ENCODE measurements at places on chromosomes 6 and 20. TPM values are rescaled to one million over a fixed set of nuclear protein-coding genes. Genes with fewer than 3 reads are reported as not detected.

- no peak for DNase-seq
Observed at GRCh38 chr6:106076139-106076538, 10.0 kb upstream of the PRDM1 start.

DNA sequence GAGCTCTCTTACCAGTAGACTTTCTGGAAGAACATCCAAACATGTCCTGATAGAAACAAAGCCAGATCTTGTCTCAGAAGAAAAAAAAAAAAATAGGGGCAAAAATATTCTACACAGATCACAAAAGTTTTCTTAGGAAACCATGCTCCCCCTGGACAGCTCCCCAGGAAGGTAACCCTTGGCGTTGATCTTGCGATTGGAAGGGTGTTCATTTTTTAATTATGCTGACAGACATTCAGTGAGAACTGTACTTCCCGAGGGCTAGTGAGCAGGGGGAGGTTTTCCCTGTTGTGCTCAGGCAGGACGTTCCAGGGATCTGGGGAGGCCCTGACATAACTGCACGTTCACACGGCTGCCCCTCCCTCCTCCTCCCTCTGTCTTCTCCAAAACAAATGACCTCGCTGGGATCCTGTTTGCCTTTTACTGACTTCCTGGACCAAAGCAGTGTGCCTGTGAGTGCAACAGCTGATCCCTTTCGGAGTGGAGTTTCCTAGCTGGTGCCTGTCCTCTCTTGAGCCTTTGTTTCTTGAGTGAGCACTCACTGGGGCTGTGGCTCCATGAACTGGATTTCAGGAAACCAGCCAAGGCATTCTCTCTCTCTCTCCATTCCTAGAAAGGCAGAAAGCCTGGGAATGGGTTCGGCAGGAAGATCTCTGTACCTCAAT lies 46.7 kb downstream of the MARCKS start:
- peak; percentile 58 for DNase-seq

DNA sequence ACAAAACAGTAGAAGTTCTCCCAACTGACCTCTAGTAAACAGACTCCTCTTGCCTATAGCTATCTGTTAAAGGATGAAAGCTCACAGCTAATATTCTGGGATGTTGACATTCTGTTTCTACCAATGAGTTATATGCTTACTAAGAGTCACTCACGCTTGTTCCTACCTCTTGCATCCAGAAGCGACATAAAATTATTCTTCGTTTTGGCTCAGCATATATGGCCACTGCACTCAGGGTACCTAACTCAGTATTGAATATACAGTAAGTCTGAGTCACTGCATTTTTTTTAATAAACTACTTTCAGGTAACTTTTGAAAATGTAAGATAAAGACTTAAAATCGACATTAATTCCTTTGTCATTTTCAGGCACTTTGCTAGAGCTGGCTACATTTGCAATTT lies 214.4 kb upstream of the STXBP5 start:
- DNase-seq: no peak

DNA sequence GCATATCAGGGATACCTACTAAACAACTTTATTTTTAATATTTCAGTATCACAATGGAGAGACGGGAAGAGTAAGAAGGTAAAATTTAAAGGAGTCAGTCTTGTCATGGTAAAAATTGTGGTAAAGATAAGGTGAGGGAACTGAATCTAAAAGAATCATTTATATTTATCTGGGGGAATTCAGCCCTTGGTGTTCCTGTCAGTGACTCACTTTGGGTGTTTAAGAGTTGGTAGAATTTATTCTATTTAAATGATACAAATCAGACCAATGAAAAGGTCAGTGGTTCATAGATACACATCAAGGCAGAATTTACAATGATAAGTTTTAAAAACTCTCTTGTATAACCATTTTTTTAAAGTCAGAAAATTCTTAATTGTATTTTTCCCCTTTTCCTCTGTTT lies 164.4 kb downstream of the CDKAL1 start:
- DNase-seq: no peak

DNA sequence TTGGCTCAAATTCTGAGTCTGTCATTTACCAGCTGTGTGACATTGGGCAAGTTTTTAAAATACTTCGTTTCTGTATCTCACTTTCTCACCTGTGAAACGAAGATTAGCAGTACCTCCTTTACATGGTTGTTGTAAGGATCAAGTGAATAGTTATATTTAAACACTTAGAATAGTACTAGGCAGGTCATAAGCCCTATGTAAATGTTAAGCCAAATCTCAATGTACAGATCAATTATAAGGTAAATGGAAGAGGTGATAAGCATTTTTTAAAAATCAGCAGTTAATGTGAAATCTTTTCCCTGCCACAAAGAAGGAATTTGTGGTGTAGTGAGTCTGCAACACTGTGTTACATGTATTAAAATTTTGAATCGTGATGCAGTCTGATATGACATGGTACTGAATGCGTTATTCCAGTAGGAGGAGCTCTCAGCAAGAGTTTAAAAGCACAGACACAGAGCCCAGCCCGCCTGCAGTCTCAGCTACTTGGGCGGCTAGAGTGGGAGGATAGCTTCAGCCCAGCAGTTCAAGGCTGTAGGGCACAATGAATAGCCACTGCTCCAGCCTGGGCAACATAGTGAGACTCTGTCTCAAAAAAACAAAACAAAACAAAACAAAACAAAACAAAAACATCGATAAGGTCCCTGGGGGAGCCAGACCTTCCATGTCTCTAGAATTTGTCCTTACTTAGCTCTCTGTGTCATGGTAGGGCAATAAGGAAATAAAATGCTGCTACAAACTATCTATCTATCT lies 46.0 kb downstream of the GTF2H5 start:
- DNase-seq: peak; percentile 83

GRCh38 chr6:3355358-3356055 lies 96.8 kb downstream of the PSMG4 start:
- no peak for DNase-seq

DNA sequence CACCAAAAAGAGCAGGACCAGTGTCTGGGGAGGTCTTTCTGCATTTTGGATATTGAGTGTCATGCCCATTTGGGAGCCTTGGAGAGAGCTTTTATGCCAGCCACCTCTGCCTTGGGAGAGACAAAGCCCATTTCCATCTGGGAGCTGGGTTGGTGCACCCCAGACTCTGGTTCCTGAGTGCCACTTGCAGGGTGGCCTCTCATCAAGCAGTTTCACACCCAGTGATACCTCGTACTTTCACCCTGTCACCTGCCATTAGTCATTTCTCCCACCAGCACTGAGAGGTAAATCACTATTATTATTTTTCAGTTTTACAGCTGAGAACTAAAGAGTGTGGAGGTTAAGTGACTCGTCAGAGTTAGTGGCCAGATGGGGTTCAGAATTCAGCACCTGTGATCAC lies 94.7 kb downstream of the PTPRT start:
- DNase-seq: no peak

DNA sequence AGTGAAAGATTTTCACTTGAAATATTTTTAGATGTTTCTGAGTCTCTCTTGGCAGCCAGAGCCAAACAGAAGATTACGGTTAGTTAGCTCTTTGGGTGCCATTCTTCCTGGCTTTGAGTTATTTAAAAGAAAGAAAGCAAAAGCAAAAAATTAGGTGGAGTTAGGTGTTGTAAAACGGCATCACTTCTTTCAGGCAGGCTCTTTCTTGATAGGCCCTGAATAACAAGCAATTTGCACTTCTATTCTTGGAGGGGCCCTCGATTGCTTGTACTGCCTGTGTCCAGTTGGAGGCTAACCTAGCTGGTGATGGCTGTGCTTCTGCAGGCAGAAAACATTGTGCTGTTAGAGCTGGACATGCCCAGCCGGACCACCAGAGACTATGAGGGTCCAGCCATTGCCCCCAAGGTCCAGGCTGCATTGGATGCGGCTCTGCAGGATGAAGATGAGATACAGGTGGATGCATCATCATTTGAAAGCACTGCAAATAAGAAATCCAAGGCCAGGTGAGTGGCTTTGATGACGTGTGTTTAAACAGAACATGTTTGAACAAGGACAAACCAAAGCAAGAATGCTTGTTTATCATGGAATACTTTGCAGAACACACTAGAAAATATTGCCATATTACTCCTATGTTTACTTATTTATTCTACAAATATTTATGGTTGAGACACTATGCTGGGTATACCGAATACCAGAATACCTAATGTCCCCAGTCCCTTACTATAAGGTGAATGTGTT lies 28.1 kb upstream of the ASXL1 start:
- DNase-seq: no peak

The NOX3 gene
- not detected for total RNA-seq

Measured in IMR-90 (cell line).